ENCODE measurements at places on chromosomes 13 and 19.

DNA sequence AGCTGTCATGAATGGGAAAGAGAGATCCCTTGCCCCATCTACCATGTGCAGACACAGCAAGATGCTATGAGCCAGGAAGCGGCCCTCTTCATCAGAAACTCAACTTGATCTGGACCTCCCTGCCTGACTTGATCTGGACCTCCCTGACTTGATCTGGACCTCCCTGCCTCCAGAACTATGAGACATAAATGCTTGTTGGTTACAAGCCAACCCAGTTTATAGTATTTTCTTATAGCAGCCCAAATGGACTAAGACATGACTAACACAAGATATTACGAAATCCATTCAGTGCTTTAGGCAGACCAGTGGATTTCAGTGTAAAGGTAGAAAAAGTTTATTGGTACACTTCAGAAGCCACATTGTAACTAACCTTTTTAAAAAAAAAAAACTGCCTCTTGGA, 15.6 kb downstream of the PCID2 start:
- no peak for DNase-seq

GRCh38 chr13:20174656-20175405, 14.0 kb upstream of the GJA3 start:
- no peak for DNase-seq

DNA sequence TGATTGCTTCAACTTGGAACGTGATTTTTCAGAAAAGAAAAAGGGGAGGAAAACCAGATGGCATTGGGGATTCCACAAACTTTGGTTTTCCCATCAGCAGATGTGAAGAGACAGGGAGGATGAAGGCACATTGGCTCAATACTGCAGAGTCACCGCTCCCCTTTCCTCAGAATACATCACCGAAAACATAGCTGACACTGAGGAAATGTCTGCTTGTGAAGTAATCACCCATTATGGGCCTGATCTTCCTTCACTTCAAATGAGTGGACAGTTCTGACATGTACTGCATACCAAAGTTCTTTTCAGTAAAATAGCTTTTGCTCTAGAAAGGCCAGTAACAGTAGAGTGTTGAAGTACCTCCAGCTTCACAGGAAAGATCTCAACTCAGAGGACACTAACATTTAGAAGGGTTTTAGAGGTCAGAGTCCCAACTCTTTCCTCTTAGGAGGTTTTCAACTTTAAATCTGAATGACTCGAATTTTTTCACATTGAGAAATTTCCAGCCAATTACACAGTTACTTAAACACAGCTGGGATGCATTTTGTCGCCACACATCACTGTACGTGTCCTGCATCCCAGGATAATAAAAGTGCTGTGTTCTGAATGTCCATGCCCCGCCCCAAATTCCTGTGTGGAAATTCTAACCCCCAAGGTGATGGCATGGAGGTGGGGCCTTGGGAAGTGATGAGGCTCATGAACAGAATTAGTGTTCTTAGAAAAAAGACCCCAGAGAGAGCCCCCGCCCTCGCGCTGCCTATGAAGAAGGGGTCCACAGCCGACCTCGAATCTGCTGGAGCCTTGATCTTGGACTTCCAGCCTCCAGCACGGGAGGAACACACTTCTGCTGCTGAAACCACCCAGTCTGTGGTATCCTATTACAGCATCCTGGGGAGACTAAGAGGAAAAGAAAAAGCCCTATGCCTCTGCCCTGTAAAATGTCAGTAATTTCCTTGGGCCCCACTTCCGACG, 77.7 kb downstream of the COL4A1 start:
- DNase-seq: no peak

GRCh38 chr19:54231077-54231931, 8.5 kb upstream of the LILRB3 start:
- DNase-seq: peak; percentile 33

- peak; percentile 34 for DNase-seq
These were observed 169.3 kb downstream of the COL4A1 start for GRCh38 chr13:110137680-110138009.

DNA sequence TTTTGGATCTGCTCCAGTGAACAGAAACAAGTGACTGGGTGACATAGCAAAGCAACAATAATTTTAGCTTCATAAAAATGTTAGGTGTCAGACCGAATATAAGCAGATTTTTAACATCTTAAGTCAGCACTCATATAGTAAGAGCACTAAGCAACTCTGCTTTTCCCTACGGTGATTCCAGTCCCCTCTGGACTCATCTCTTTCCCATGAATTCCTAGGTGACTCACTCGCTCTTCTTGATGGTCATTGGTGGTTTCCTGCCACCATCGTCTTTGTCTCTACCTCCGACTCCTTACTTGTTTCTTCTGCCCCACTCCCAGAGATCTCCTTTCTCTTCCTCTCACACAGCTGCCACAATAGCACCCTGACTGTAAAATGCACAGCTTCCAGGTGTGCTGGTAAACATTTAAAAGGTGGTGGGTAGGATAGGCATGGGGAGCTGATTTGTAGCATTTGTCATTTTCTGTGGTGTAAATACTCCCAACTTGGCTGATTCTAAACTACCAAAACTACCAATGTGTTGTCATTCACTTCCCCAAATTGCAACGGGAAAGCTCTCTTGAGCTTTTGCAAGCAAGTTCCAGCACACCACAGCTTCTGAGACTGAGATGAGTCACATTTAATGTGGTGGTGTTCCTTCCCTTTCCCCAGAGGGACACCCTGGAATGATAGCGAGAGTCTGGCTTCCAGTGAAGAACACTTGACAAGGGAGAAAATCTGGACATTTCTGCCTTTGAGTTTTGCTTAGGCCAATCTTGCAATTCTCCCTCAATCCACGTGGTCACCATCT, 42.8 kb upstream of the CLDN10 start:
- no peak for DNase-seq

DNA sequence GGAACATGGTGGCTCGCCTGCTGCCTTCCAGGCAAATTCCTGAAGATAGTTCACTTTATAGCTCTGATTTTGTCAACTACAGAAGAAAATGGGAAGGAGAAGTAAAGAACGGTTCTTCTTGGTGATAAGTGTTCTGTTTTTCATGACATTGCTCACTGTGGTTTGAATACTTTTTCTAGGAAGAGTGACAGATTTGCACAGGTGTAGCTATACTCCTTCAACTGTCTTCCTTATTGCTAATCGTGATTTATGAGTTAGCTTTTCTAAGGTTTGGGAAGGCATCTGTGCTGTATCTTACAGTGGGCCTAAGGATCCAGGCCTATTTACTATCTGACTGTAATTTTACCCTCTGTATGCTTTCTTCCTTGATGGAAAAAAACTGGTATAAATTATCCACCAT, 405.6 kb downstream of the NDFIP2 start:
- DNase-seq: no peak

DNA sequence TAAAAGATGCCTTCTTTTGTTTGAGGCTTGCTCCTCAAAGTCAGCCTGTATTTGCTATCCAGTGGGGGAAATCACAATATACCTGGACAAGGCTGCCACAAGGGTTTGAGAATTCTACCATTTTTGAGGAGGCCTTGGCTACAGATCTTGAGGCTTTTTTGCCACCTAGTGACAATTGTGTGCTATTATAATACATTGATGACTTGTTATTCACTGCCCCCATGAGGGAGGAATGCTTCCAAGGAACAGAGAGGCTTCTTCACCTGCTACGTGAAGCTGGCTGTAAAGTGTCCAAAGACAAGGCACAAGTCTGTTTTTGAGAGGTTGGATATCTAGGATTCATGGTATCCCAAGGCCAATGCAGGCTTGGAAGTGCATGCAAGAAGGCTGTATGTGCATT, 72.5 kb downstream of the ZNF708 start:
- no peak for DNase-seq

- no peak for DNase-seq
These were observed 21.4 kb downstream of the ARID3A start for GRCh38 chr19:947090-947706.

GRCh38 chr19:53549340-53549739, 11.4 kb downstream of the ZNF331 start:
- no peak for DNase-seq

DNA sequence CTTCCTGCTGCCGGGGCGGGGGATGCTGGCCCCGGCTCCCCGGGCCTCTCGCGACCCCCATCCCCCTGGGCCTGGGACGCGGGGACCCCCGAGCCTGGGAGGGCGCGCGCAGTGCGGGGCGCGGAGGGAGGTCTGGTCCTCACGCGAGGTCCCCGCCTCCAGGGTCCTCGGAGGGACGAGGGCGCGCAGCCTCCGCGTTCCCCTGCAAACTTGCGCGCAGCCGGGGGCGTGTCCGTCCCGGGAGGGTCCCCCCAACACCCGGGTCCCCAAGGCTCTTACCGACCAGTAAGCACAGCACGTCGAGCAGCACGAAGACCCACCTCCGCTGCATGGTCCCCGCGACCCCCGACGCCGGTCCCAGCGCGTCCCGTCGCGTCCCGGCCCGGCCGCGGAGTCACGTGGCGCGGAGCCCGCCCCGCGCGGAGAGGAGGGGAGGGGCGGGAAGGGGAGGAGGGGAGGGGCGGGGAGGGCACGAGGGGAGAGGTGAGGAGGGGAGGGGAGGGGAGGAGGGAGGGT, at the start of gene PLPP2:
TSS of gene PLPP2 (minus strand) at position 398 of the 516 bp plus-strand sequence. CDS start at position 331, 67 bp downstream.
- DNase-seq: no peak

GRCh38 chr19:46718934-46719622, 2.2 kb upstream of the PRKD2 start:
- no peak for DNase-seq

Data from NCI-H1436 treated with DMSO at 0.1 percent for 48 hours (cell line).